ENCODE measurements at places on chromosomes 1 and 21.

DNA sequence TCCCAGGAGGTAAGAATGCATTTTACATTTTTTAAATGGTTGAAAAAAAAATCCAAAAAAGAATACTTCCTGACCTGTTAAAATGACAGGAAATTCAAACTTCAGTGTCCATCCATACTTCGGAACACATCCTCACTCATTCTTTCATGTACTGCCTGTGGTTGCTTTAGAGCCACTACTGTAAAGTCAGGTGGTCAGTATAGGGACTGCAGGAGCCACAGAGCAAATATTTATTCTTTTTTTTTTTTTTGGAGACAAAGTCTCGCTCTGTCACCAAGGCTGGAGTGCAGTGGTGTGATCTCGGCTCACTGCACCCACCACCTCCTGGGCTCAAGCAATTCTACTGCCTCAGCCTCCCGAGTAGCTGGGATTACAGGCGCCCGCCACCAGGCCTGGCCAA lies 124.7 kb downstream of the CLIC6 start:
- DNase-seq, result no peak

DNA sequence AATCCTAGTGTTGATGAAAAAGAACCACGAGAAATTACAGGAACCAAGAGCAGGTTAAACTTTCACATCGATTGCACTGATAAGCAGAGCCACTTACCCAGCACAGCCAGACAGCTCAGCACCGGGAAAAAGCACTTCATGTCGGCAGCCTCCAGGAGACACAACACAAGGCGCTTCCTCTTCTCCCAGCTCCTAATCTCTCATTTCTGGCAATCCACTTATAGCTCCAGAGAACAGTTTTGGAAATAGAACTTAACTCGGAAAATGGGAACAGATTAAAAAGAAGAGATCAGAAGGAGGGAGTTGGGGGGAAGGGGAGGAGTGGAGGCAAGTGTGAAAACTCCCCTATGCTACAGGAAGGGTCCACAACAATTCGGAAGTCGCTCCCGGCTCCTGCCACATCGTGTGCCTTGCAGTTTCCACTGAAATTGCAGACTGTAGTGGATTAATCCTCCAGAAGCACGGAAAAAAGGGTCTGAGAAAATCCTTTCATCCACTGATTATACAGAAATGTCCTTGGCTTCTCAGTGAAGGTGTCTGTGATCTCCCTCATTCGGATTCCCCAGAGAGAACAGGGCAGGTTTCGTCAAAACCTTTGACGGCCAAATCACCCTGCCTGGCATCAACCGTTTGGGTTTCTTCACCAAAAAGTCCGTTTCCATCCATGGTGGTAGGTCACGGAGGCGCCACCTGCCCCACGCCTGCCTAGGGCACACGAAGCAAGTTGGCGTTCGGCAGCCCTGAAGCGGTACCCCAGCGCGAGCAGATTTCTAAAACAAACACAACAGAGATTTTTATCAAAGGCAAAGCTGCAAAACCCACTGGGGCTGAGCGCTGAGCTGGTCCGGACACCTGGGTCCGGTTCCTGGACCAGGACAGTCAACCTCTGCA lies 1.1 kb downstream of the IGSF3 start:
- no peak for DNase-seq

- no peak for DNase-seq
These were observed 242.7 kb downstream of the RRAGC start for GRCh38 chr1:38616846-38617245.

DNA sequence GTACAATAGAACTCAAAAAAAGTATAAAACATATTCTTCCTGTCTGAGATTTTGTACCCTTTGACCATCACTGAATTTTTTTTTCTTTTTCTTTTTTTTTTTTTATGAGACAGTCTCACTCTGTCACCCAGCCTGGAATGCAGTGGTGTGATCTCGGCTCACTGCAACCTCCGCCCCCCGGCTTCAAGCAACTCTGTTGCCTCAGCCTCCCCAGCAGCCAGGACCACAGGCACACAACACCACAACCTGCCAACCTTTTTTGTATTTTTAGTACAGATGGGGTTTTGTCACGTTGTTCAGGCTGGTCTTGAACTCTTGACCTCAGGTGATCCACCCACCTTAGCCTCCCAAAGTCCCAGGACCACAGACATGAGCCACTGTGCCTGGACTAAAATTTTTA lies 10.4 kb downstream of the SDCCAG8 start:
- no peak for DNase-seq

DNA sequence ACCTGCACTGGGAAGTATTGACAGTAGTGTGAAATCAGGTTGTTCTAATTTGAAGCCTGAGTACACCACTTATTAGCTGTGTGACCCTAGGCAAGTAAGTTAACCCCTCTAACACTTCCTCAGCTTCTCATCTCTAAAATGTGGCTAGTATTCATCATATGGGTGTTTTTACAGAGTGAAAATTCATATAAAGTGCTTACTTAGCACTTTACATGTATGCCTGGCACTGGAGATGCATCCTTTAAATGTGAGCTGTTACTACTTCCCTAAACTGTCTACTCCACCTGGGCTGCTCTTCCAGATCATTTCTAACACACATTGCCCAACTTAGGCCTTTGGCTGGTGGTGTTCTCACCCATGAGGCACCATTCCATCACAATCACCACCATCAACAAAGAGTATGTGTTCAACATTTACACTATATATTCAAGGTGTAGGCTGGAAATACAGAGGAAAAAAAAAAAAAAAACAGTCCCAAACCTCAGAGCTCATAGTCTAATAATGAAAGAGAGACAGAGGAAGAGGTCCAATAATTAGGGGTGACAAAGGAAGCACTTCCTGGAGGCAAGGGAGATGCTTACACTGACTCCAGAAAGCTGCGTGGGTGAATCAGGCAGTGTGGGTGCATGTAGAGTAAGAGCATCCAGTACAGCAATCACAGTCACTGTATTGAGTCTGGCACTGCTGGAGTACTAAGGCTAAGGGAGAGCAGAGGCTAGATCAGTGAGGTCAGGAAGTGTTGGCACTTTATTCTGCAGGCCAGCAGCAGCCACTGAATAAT lies 3.6 kb downstream of the STX6 start:
- DNase-seq, result no peak

- no peak for DNase-seq
These were observed 180.1 kb upstream of the ESRRG start for GRCh38 chr1:216903382-216903740.

DNA sequence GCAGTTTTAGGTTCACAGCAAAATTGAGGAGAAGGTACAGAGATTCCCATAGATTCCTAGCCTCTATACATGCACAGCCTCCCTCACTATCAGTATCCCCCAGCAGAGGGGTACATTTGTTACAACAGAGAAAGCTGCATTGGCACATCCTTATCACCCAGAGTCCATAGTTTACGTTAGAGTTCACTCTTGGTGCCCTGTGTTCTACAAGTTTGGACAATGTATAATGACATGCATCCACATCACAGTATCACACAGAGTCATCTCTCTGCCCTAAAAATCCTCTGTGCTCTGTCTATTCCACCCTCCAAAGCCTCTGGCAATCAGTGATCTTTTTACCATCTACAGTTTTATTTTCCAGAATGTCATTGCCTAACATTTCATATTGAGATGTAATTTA lies 22.3 kb upstream of the RGS16 start:
- DNase-seq, result no peak

DNA sequence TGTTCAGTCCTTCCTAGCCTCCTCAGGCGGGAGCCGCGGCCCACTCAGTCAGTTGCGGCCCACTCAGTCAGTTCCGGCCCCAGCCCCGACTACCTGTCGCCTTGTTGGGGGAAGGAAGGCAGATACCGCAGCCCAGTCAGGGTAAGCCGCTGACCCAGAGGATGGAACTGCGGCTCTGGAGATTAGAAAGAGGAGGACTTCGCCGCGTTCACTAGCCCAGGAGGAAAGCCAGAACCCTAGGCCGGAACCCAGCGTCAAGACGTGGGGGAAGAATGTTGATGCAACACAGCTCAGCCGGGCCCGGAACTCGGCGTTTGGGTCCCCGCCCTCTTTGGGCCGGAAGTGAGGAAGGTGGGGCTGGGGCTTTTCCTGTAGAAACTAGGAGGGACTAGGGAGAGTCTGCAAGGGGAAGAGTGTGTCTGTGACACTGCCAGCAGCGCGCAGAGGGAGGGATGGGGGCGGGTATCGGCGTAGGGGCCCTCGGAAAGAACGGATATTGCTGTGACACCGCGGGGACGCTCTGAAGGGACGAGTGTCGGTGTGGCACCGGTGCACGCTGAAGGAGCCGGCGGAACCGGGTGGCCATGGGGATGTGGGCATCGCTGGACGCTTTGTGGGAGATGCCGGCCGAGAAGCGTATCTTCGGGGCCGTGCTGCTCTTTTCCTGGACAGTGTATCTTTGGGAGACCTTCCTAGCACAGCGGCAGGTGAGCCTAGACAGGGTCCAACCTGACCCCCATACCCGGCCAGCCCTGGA lies at the start of gene ZMPSTE24:
ZMPSTE24 (plus strand) TSS at position 549 of the 757 bp plus-strand sequence; CDS start at position 585, 36 bp downstream.
- peak; percentile 89 for DNase-seq

DNA sequence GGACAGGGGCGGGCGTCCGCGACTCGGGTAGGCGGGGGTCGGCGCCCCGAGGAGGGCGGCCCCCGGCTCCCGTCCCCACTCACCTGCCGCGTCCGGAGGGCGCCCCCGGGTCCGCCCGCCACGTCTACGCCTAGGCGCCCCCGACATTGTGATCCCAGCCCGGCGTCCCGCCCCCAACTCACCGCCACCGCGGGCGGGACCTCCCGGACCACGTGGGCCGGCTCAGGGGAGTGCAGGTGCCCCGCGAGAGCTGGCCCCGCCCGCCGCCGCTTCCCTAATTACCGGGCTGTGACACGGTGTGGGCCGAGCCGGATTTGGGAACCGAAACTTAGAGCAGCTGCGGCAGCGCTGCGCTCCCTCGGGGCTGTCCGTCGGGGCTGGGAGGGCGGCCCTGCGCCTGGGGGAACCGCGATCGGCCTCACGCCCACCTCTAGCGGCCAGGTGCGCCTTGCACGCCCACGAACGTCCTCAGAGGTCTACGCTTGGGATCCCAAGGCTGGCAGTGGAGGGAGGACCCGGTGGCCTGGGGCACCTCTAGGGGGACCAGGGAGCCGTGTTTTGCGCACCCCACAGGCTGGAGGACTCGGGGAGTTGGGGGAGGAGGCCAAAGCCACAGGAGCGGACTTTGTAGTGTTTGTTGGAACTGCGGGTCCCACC lies 521 bp upstream of the NADK start:
- peak; percentile 84 for DNase-seq

- no peak for DNase-seq
These were observed 151.6 kb downstream of the AJAP1 start for GRCh38 chr1:4805987-4806386.

DNA sequence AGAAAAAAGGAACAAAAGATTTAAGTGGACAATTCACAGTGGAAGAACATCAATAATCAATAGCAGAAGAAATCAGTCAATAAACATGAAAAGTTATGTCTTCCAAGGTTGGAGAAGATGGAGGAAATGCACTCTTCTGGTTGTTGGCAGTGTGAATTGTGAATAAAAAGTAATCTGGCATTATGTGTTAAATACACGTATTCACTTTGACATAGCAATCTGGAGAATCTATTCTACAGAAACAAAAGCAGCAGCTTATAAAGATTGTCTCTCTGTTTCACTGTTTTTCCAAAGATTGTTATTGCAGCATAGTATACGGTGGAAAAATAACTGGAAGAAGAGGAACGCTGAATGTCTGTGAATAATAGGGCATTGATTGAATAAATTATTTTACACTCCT lies 169.4 kb downstream of the NEK7 start:
- no peak for DNase-seq

DNA sequence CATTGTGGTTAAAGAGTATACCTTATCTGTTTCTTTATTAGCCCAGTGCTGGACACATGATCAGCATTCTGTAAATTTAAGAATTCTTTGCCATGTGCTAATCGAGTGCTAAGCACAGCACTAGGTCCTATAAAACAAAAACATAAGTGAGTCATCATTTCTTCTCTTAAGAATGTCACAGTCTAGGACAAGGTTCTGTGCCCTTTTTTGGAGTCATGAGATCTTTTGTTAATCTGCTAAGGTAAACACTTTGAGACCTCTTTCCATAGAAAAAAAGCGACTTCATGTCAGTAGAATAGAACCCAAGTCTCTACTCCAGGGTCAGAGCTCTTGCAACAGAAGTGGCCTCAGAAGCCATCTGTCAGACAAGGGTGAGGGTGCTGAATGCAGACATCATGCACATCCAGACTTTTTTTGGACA lies 70.0 kb upstream of the NFIA start:
- no peak for DNase-seq

GRCh38 chr1:25890239-25891034 lies 14.9 kb upstream of the PAQR7 start:
- no peak for DNase-seq
